ENCODE measurements at places on chromosomes 11 and 22. TPM values are rescaled to one million over a fixed set of nuclear protein-coding genes. Genes with fewer than 3 reads are reported as not detected.

Gene CADM1
- 1,339 TPM for total RNA-seq

Gene ENTHD1
- not detected for total RNA-seq

DNA sequence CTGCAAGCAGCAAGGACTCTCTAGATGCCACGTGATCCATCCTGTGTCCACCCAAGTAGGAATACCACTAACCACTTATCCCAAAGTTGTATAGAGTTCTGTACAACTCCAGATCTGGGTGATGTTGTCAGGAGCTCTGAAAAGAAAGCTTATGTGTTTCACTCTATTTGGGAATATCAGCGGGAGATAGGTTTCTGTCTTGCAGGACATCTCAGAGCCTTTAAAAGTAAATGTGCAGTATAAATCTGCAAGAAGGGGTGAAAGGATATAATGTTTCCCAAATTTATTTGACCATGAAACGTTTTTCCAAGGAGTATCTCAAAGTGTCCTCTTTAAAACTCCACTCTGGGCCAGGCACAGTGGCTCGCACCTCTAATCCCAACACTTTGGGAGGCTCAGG lies 13.9 kb downstream of the IRAG1 start:
- no peak for DNase-seq

Gene BTG4
- not detected for total RNA-seq

Gene TYR
- not detected for total RNA-seq

Gene TSG101
- total RNA-seq = 118 TPM

GRCh38 chr11:15942126-15942525 lies 414.2 kb downstream of the SOX6 start:
- DNase-seq = no peak

Gene BLID
- not detected for total RNA-seq

Gene MPPED2
- 11.0 TPM for total RNA-seq

- no peak for DNase-seq
These were observed 839.8 kb upstream of the CNTN5 start for GRCh38 chr11:98180921-98181320.

- DNase-seq = no peak
These were observed 3.5 kb downstream of the CLDN5 start for GRCh38 chr22:19520566-19521305.

Gene CHEK2
- 7.4 TPM for total RNA-seq

Gene ST14
- total RNA-seq = 0.12 TPM

Gene CD3E
- not detected for total RNA-seq

Gene BDNF
- 0.42 TPM for total RNA-seq

- DNase-seq = no peak
These were observed 66.4 kb downstream of the SVIP start for GRCh38 chr11:22763166-22763565.

- DNase-seq = no peak
These were observed 125.6 kb upstream of the VPREB1 start for GRCh38 chr22:22118987-22119386.

Gene SLC22A12
- not detected for total RNA-seq

- no peak for DNase-seq
These were observed 761 bp downstream of the HMBS start for GRCh38 chr11:119085437-119085847.

GRCh38 chr11:68449951-68450350 lies 10.6 kb upstream of the PPP6R3 start:
- no peak for DNase-seq

GRCh38 chr22:35332278-35332677 lies 32.6 kb downstream of the TOM1 start:
- DNase-seq = no peak

GRCh38 chr11:96219981-96220623 lies 122.9 kb downstream of the MAML2 start:
- no peak for DNase-seq

- DNase-seq = no peak
These were observed 259.6 kb downstream of the TBC1D22A start for GRCh38 chr22:47022075-47022473.

Gene CECR2
- 178 TPM for total RNA-seq

DNA sequence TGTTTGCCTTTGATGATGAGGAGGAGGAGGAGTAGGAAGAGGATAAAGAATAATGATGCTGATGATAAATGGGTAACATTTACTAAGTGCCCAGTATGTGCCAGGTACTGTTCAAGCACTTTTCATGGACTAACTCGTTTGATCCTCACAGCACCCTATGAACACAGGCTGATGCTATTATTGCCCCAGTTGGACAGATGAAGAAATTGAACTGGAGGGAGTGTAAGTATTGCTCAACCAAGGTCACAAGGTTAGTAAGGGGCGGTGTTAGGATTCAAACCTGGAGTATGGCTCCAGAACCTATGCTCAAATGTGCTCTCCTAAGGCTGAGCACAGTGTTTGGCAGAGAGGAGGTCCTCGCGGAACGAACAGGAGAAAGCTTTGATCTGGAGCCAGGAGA lies 78.6 kb downstream of the SYN3 start:
- DNase-seq = no peak

GRCh38 chr11:112307616-112308015 lies 47.0 kb upstream of the PLET1 start:
- no peak for DNase-seq

Gene HPS5
- 17.9 TPM for total RNA-seq

DNA sequence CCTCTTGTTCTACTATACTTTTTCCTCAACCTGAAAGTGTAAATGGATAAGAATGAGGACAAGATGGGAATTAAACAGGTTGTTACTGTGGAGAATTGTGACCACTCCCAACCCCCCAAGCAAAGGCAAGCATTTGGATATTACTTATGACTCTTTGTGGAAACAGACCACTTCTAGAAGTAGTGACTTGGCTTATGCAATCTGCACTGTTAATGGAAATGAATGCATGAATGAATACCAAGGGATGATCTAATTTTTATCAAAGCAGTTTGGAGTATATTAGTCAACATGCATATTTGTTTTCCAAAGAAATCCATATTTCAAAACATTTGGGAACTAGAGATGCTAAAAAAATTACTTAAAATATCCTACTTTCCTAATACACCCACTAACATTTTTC lies 35.3 kb downstream of the AMOTL1 start:
- no peak for DNase-seq

Gene DAGLA
- total RNA-seq = 9.6 TPM

DNA sequence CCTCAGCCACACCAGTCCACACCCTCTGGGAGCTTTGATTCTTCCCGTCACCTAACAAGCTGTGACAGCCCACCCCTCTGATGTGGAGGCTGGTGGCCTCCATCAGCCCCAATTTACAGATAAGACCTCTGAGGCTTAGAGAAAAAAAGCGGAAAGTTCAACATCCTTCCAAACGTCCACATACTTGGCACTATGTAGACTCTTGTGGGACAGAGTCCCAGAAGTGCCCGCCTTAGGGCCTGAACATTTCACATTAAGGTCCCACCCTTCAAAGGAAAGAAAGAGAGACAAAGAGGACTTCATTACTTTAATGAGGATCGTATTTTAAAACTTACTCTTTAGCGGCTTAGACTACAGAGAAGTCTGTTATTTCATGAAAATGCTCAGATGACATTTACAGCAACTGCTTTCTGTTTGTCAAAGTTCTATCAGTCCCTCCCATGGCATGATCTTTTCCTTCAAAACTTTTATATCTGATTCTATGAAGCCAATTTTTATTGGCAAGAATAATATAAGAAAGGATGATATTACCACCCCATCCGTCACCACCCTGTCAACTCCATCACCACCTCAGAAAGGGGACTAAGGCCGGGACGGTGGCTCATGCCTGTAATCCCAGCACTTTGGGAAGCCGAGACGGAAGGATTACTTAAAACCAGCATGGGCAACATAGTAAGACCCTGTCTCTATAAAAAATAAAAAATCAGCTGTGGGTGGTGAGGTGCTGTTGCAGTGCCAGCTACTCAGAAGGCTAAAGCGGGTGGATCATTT lies 15.7 kb upstream of the SCGB1A1 start:
- DNase-seq = no peak

- no peak for DNase-seq
These were observed 25.2 kb downstream of the GRAP2 start for GRCh38 chr22:39925909-39926679.

- no peak for DNase-seq
These were observed 458.4 kb upstream of the LRRC4C start for GRCh38 chr11:41917900-41918299.

DNA sequence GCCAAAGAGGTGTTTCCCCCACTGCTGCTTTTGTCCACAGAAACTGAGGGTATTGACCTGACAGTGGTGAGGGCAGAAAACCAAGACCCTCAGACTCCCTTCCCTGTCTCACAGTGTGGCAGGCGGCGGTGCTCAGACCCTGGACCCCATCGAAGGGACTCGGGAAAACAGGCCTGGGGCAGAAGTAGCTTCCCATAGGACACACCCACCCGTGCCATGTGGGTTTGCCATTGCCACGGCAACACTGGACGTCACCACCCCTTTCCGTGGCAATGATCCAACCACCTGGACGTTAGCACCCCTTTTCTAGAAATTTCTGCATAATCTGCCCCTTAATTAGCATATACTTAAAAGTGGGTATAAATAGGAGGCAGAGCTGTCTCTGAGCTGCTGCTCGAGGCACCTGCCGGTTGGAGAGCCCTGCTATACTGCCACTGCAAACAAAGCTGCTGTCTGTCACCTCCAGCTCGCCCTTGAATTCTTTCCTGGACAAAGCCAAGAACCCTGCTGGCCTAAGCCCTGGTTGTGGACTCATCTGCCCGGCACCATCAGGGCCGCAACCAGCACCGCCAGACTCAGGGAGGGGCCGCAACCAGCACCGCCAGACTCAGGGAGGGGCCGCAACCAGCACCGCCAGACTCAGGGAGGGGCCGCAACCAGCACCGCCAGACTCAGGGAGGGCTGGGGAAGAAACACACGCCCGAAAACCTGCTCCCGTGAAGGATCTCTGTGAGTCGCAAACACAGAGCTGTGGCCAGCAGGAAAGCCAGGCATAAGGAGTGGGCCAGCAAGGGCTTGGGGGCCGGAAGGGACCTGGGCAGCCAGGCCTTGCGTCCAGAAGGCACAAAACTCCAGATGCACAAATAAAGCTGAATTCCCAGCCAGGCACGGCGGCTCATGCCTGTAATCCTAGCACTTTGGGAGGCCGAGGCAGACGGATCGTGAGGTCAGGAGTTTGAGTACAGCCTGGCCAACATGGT lies 10.4 kb downstream of the MLC1 start:
- no peak for DNase-seq

Gene GGTLC2
- not detected for total RNA-seq

DNA sequence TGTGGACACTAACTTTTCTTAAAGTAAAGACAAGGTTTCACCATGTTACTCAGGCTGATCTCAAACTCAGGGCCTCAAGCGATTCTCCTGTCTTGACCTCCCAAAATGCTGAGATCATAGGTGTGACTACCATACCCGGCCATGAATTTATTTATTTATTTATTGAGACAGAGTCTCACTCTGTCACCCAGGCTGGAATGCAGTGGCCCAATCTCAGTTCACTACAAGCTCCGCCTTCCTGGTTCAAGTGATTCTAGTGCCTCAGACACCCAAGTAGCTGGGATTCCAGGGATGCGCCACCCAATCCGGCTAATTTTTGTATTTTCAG lies 29.7 kb upstream of the PCF11 start:
- no peak for DNase-seq

Gene SHISAL1
- 3.2 TPM for total RNA-seq

DNA sequence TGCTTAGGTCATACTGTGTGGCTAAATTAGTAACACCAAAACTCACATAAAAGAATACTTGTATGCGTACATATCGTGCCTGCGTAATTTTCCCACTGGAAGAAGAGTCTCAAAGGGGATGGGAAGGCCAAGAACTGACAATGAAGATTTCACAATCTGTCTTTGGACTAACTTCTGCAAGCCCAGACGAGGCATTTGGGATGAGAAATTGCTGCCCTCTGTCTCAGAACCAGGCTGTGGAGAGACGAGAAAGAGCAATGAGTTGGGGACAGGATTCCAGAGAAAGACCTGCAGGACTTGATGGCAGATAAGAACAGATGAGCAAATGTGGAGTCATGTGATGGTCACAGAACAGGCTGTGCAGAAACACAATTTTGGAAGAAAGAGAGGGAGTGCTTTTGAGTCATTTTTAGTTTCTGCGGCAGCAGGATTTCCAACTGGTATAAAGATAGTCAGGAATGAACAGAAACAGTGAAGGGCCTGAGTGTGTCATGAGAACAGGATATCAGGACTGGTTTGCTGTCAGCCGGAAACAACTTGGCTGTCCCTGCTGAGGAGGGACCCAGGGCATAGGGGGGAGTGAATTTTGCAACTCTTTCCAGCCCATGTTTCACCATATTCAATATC lies 82.7 kb upstream of the CTSC start:
- no peak for DNase-seq

Gene TRIM51
- total RNA-seq = 0.37 TPM

Gene SAA2
- total RNA-seq = 0.44 TPM

- DNase-seq = no peak
These were observed 69.3 kb downstream of the LRRC32 start for GRCh38 chr11:76601272-76601671.

DNA sequence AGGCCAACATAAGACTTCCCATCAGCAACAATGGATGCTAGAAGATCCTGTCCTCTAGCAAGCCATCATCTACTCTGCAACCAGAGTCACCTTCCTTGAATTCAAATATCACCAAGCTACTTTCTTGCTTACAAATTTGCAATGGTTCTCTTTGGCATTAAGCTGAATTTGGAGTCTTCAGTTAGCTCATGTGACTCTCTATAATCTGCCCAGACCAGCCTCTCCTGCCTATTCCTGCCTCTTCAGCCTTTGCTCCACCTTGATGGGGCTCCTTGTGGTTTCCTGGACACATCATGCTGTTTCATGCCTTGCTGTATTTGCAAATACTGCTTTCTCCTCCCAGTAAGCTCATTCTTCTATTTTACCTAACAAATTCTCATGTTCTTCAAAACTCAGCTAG lies 82.3 kb downstream of the RASSF10 start:
- no peak for DNase-seq

DNA sequence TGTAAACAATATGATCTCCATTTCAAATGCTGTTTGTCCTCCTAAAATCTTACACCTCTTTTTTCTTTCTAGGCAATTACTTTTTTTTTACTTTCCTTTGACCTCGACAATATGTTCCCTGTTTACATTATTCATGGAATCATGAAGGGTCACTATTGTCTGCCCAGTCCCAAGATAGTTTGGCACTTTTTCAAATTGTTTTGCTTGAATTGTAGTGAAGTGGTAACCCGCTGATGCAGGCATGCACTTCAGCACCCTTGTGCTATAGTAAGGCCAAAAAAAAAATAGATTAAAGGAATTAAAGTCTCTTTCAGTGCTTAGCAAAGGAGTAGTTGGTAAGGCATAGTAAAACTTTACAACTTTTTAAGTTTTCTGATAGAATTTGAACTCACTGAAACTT lies 90.9 kb downstream of the PAX6 start:
- no peak for DNase-seq
